ENCODE measurements at places on chromosomes 2 and 18.

DNA sequence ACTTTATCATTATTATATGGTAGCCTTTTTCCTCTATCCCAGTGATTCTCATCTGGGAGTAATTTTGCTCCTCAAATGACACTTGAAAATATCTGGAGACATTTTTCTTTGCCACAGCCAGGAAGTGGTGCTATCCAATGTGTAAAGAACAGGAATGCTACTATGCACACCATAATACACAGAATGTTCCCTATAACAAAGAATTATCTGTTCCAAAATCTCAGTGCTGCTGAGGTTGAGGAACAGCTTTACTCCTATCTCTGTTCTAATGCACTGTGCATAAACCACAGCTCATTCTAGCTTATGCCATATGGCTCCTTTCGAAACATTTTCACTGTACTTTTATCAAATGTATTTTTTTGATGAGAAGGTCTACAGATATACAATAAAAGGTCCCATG lies 1231.2 kb upstream of the CELF4 start:
- no peak for DNase-seq

DNA sequence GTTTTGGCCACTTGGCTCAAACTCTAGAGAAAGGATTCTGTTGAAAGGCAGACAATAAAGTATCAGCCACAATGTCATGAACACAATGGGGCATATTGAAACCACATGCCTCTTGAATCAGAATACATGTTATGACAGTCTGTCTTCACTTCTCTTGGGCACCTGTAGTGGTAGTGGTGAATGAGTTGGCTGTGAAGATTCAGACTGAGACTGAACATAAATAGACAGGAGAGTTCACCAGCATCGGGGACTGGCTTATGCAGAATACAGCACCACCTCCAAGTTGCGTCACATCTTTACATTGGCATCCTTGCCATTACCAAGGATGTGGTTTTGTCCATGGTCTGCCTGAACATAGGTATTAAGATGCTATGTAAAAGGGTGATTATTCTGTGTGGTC lies 336.8 kb downstream of the MYCN start:
- no peak for DNase-seq

DNA sequence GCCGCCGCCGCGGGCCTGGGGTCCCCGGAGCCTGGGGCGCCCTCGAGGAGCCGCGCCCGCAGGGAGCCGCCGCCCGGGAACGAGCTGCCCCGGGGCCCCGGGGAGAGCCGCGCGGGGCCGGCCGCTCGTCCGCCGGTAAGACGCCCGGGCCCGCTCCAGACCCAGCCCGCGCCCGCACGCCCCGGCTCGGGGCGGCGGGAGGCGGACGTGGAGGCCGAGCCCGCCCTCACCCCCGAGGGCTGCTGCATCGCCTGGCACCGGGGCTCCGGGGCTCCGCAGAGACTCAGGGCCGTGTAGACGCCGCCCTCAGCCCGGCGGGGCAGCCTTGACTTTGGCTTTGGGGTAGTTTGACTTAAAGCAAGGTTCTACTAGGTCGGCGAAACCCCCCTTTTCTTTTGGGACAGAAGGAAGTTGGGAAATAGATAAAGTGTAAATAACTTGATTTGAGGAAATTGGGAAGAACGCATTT lies 335 bp downstream of the ERFE start:
- DNase-seq: no peak

DNA sequence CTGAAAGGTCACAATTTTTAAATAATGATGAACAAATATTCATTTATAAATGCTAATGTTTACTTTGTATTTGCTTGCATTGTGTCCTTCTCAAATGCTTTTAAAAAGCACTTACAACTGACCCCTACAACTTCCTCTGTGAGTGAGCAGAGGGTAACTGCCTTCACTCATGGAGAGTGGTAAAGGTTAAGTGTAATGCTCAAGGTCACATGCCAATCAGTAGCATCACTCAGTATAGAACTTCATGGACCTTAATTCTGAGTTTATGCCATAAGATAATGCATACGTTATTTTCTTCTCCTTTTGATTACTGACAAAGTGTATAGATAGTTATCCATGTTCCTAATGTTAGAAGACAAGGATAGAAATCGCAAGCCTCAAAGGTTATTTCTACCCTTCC lies 91.8 kb upstream of the SERTAD2 start:
- DNase-seq: no peak

DNA sequence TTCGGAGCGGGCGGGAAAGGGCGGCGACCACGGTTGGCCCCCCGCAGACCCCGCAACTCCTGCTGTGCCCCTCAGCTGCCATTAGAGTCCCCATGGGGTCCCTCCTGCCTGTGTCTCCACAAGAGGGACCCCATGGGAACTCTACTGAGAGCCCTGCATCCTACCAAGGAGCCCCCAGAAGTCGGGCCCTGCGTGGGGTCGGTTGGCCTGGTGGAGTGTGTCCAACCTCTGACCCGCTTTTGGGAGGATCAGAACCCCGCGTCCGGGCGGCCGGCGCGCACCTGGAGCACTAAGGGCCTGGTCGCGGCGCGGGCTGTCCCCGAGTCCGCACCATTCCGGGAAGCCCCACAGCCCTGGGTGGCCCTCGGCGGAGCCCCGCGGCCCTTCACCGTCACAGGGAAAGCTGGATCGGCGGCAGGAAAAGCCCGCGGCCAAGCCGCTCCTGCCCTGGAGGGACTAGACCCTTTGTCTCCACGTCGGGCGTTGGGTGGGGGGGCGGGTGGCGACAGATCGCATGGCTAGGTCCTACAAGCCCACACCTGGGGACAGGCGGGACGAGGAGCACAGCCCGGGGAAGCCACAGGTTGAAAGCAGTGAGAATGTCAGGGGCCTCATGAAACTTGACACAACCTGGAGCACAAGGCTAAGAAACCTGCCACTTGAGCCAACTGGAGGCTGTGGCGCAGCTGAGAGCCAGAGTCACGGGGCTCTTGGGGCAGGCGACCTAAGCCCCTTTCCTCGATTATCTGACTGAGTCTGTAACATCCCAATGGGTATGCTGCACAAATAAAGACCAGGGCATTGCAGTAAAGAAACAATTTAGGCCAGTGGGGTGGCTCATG lies 11.2 kb upstream of the CXXC1 start:
- no peak for DNase-seq

DNA sequence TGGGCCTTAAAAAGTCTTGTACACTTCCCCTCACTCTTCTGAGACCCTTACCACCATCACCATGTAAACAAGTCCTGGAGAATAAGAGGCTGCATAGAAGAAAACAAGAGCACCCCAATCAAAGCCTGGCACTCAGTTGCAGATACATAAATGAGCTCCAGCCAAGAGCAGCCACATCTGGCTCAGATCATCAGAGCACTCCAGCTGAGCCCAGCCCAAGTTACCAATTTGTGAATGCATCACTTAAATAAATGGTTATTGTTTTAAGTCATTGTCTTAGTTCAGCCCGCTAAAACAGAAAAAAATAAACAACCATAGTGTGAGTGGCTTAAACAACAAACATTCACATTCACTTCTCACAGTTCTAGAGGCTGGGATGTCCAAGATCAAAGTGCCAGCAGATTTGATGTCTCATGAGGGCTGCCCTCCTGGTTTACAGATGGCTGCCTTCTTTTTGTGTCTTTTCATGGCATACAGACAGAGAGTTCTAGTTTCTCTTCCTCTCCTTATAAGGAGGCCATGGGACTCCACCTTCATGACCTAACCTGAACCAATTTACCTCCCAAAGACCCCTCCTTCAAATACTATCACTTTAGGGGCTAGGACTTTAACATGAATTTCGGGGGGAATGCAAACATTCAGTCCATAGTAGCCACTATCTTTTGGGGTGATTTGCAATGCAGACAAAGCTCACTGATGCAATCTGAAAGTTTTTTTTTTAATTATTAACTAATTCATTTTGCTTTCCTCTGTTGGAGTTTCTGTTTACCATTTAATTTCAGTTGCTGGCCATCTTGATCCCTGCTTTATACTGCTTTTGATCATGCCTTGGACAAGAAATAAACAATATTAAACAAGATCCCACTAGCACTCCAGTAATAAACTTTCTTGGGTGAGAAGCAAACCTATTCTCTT lies 187.5 kb upstream of the ACVR2A start:
- DNase-seq: no peak

DNA sequence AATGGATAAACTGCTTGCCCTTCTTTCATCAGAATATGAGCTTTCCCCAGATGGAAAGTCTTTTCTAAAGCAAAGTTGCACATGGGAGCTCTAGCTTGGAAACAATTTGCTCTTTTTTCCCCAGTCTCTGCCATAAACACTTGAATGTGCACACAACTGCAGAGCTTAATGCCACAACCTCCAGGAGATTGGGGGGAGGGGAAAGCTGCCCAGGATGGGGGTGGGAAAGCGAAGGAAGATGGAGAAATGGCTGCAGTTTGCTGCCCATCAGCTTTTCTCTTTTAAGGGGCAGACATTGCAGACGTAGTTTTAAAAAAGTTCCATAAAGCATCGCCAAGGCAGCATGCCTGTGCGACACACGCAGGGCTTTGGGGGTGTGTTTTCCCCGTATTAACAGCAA lies 1.5 kb downstream of the ACKR3 start:
- no peak for DNase-seq

GRCh38 chr2:37740164-37740739 lies 68.8 kb upstream of the CDC42EP3 start:
- DNase-seq: no peak
